Activated CD8-positive, alpha-beta memory T cell treated with anti-CD3 and anti-CD28 coated beads for 1 hour (primary cell): ENCODE measurements at places on chromosomes 3 and 15.

GRCh38 chr15:26453914-26454313 is 319.0 kb downstream of the GABRB3 start:
- DNase-seq, result no peak

GRCh38 chr15:87470923-87471322 is 785.6 kb downstream of the NTRK3 start:
- DNase-seq, result no peak

- DNase-seq, result no peak
These were observed 42.1 kb downstream of the TLE3 start for GRCh38 chr15:70055601-70056051.

DNA sequence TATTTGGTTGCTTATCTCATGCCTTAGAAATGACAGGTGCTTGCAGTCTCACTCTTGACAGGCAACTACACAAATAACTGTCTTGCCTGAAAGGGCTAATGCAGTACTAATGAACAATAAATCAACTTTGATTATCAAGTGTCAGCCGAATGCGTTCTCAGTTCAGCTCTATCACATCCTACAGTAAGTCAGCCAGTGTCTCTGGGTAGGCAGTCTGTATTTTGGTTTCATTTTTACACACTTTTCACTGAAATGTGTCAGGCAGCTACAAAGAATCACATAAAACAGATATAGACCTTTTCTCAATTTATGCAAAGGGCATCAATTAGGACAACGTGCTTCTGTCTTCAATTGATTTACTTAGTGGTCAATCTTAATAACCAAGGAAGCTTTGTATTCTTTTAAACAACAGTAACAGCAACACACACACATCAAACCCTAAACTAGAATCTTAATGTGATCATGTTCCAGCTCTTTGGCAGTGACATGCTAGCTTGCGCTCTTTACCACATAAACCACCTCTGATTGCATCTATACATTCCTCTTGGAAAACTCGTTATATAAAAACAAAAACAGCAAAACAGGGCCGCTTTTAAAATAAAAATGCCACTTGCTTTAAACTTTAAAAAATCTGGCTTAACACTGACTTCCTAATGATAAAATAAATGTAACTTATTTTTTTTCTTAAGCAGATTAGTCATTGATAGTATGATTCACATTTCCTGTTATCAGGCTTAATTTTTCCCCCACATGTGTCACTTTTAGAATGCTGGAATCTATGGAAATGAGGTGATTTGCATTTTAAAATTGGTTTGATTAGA is 520.4 kb downstream of the FOXP1 start:
- DNase-seq, result no peak

GRCh38 chr3:192830291-192831110 is 87.2 kb downstream of the MB21D2 start:
- DNase-seq, result no peak

DNA sequence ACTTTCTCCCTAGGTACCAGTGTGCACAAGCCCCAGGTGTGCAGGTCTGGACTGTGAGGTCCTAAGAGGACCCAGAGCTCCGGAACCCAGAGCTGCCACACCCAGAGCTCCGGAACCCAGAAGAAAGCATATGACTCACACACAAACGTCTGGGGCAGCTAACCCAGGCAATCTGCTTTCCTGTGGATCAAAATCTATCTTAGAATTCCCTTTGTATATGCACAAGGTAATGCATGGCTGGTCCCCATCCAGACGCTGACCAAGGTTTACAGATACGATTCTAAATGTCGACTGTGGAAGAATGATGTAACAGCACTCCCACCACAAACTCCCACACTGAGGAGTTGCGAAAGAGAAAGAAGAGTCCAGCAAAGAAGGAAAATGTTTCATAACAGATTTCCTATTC is 15.7 kb downstream of the KCNMB2 start:
- no peak for DNase-seq

DNA sequence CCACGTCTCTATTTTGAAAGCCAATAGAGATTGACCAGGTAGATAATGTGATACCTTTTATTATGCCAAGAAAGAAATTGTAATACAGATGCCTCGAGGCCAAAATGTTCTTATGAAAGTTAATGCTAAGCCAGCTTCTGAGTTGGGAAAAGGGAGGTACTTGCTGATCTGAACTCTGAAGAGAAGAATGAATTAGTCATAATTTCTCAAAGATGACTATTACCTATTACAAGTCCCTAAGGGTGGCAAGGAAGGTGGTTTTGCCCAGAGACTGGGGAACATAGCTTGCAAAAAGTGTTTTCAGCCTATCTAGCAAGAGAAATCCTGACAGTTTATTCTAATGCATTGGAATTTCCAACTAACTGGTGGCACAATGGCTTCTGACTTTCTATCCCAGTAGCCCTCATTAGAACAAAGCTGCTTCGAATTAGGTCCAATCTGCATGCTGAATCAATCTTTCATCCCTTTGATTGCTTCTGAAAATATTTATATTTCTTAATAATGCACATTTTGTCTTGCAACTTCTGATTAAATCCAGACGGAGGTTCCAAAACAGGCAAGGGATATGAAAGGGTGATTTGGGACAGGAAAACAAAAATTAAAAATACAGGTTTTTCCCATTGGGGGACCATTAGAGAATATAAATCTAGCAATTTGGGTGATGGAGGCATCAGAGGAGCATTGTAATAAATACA is 17.7 kb upstream of the NR2F2 start:
- no peak for DNase-seq

DNA sequence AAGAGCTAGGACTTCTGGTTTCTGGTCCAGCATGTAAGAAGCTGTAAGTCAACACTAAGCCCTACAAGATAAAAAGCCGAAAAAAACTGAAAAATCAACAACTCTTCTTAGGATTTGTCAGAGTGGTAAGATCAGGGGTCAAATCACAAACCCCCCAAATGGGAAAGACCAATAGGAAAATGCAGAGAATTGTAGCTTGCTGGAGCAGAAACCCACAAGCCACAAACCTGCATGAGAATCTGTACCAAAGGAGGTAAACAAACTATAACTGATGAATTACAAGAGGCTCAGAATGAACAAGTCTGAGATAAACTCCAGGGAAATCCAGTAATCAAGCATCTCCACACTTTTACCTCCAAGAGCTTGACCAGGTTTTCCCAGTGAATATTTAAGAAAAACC is 36.0 kb downstream of the RFX7 start:
- no peak for DNase-seq
